ENCODE measurements at places on chromosomes 12 and 14. TPM values are rescaled to one million over a fixed set of nuclear protein-coding genes. Genes with fewer than 3 reads are reported as not detected.

The MAP1LC3B2 gene
- total RNA-seq = 0.84 TPM

The LIN7A gene
- 8.2 TPM for total RNA-seq

The MGP gene
- total RNA-seq = not detected

The OLR1 gene
- total RNA-seq = not detected

The TAS2R19 gene
- total RNA-seq = 8.5 TPM

The RHEBL1 gene
- 0.75 TPM for total RNA-seq

The GPD1 gene
- 2.1 TPM for total RNA-seq

The TAS2R20 gene
- total RNA-seq = 3.8 TPM

The DPPA3 gene
- total RNA-seq = not detected

The SRRM4 gene
- 2.4 TPM for total RNA-seq

The PLEKHG7 gene
- 0.65 TPM for total RNA-seq

The MUCL1 gene
- total RNA-seq = not detected

The SMIM41 gene
- total RNA-seq = not detected

The TTC6 gene
- 46.7 TPM for total RNA-seq

The KRT73 gene
- not detected for total RNA-seq

The PSMA3 gene
- total RNA-seq = 197 TPM

The HAL gene
- total RNA-seq = 0.46 TPM

The DTD2 gene
- total RNA-seq = 22.2 TPM

The PTPRO gene
- 0.24 TPM for total RNA-seq

The SLC17A8 gene
- 1.2 TPM for total RNA-seq

The RAD51B gene
- total RNA-seq = 24.7 TPM

The SALL2 gene
- 89.2 TPM for total RNA-seq

The OVCH1 gene
- total RNA-seq = 0.65 TPM

The A2ML1 gene
- 0.19 TPM for total RNA-seq

The SLC8A3 gene
- 0.43 TPM for total RNA-seq

All from progenitor cell of endocrine pancreas (in vitro differentiated cells).